Activated CD8-positive, alpha-beta T cell treated with anti-CD3 and anti-CD28 coated beads for 36 hours (primary cell): ENCODE measurements at places on chromosomes 7 and 10. TPM values are rescaled to one million over a fixed set of nuclear protein-coding genes. Genes with fewer than 3 reads are reported as not detected.

- H3K36me3 ChIP-seq, result peaks cover 2% of the 10 kb centered on the region
- no peak overlapping the region for H3K4me3 ChIP-seq
- no peaks in the 10 kb centered on the region for H3K27me3 ChIP-seq
- no peak for DNase-seq
- no peak overlapping the region for H3K27ac ChIP-seq
Measured at GRCh38 chr10:6351495-6351894, 148.8 kb downstream of the PFKFB3 start.

DNA sequence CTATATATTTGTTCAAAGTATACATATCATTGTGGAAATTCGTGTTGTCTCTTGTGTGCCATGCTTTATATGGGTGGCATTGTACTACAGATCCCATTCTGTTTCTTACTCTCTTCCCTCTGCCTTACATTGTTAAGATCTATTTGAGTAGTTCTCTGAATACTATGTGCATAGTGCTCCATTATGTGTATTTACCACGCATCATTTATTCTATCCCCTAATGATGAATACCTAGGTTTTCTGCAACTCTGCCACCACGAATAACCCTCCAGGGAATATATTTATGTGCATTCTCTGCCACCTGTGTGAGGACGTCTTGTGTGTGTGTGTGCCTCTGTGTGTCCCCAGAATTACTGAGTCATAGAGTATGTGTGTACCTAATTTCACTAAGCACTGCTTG is 431.2 kb upstream of the C7orf33 start:
- H3K27ac ChIP-seq, result no peak overlapping the region
- no peaks in the 10 kb centered on the region for H3K4me1 ChIP-seq
- H3K36me3 ChIP-seq, result no peaks in the 10 kb centered on the region
- DNase-seq, result no peak

Gene BMPER
- total RNA-seq, result not detected

DNA sequence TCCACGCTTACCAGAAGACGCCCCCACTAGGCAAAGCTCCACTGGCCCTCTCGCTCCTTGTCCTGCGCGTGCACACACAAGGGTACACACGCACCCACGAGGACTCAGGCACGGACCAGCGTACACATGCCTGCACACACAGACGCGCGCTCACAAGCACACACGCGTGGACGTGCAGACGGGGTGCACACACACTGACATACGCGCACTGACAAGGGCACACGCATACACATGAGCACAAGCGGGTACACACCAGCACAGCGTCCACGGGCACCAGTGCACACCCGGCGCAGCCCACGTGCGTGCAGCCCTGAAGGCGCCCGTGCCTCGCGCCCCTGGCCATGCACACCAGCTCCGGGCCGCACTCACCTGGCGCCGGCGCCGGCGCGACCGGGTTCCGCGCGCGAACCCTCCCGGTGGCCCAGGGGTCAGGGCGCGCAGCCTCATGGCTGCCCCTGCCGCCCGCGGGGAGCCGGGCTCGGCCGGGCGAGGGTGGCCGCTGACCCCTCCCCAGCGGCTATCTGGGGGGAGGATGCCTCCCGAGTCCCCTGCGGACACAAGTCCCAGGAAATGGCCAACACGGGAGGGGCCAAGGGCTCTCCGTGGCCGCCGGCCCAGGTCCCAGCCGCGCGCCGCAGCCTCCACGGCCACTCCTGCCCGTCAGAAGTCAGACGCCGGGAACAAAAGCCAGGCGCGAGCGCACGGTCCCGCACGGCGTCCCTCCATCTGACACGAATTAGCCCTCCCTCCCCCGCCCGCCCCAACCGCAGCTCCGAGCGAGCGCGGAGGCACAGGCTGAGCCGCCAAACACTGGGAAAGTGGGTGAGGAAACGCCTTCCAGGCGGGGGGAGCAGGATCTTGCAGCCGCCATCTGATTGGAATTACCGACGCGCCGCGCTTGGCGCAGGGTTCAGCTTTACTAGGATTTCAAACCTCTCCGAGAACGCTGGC is 45.0 kb downstream of the TNS3 start:
- H3K4me3 ChIP-seq, result no peak overlapping the region
- H3K4me1 ChIP-seq, result no peaks in the 10 kb centered on the region
- H3K27me3 ChIP-seq, result peaks cover 17% of the 10 kb centered on the region
- no peaks in the 10 kb centered on the region for H3K36me3 ChIP-seq

Gene GPR37
- not detected for total RNA-seq

Gene RPEL1
- total RNA-seq, result not detected

- peaks cover 10% of the 10 kb centered on the region for H3K4me1 ChIP-seq
- no peak for DNase-seq
- no peak overlapping the region for H3K27ac ChIP-seq
- no peaks in the 10 kb centered on the region for H3K36me3 ChIP-seq
Measured at GRCh38 chr10:7915923-7916536, 97.7 kb downstream of the TAF3 start.

Gene FOXK1
- 39.6 TPM for total RNA-seq

GRCh38 chr7:91191771-91192170 is 72.5 kb upstream of the FZD1 start:
- H3K4me3 ChIP-seq, result no peak overlapping the region
- no peaks in the 10 kb centered on the region for H3K27me3 ChIP-seq
- no peaks in the 10 kb centered on the region for H3K36me3 ChIP-seq
- H3K27ac ChIP-seq, result no peak overlapping the region
- no peak for DNase-seq
- H3K4me1 ChIP-seq, result no peaks in the 10 kb centered on the region
